ENCODE measurements at places on chromosomes 2 and 18.
A peak's percentile ranks its signal among the peaks of the same experiment; 100 is the strongest.

- DNase-seq, result no peak
These were observed 71.4 kb downstream of the WDR7 start for GRCh38 chr18:56722518-56722917.

GRCh38 chr2:105494683-105495425 is 96.0 kb upstream of the FHL2 start:
- DNase-seq, result no peak

DNA sequence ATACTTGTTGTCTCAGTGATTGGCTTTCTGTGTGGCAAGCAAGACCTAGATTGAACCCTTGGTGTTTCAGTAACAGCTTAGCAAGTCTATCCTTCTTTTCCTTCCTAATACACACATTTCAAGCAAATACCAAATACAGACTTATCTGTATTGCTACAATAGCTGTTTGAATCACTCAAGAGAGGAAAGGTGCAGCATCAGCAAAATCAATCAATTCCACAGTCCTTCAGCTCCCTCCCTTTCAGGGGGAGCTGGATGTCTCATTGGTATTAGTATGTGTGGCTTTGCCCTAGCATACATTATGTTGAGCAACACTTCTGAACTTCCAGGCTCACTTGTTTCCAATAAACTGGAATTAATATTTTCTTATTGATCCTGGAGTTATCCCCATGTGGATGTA is 323.1 kb downstream of the TMX3 start:
- no peak for DNase-seq

GRCh38 chr2:237210297-237210696 is 124.6 kb downstream of the COPS8 start:
- no peak for DNase-seq

- peak; percentile 50 for DNase-seq
These were observed 45.5 kb upstream of the SCN7A start for GRCh38 chr2:166539340-166540162.

DNA sequence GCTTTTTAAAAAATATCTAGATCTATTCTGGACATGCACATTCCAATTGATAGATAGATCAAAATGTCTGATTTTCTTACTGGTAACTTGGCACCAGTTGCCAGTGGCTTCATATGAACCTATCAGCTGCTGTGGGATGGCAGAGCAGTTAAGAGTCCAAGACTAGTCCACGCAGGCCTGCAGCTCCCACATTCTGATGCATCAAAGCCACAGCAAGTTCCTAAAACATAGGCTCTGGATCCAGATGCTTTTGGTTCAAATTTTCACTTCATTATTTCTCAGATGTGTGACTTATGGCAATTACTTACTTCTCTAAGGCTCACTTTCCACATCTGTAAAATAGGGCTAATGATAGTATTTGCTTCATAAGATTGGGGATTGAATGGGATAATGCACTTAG is 48.0 kb upstream of the CYP1B1 start:
- DNase-seq, result no peak

DNA sequence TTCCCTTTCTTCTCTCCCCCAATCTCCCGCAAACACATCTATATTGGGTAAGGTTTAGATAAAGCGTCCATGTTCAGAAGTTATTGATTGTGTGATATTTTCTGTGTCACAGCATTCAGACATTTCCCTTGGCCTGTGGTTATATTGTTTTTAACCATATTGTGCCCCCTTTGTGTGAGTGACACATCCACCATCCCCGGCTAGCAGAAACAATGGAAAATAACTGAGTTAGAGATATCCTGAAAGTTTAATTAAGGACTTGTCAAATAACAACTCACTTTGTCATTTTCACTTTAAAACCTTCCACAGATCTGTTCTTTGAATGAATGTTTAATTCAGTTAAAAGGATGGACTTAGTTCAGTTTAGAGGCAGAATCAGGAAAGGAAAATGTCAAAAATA is 151.0 kb downstream of the KCNJ3 start:
- DNase-seq, result no peak

DNA sequence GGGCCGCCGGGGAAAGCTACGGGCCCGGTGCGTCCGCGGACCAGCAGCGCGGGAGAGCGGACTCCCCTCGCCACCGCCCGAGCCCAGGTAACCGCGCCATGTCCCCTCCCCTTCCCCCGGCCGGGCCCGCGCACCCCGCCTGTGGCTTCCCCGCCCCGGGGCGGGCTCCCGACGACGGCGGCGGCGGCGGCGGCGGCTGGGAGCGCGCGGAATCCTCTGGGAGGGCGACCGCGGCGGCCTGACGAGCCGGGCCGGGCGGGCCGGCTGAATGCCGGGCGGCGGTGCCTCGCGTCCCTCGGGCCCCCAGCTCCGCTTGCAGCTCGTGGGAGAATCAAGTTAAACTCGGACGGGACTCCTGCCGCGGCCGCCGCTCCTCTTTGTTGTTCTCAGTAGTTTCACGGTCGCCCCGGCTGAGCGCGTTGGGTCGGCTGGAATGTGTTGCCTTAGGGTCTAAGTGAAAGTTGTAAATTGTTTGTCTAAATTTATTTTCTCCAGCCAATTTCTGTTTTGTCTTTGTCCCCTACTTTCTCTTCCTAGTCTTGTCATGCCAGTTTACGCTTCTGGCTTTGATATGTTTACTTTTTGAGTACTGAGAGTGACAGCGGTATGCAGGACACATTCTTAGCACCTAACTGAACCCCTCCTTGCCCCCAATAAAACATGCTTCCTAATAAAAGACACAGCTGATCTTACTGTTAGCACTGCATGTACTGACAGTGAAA is 685 bp downstream of the SMAD4 start:
- peak; percentile 70 for DNase-seq

- no peak for DNase-seq
These were observed 437.6 kb downstream of the DLGAP1 start for GRCh38 chr18:4017480-4017879.

GRCh38 chr2:42421601-42422239 is 60.7 kb upstream of the COX7A2L start:
- DNase-seq, result no peak

DNA sequence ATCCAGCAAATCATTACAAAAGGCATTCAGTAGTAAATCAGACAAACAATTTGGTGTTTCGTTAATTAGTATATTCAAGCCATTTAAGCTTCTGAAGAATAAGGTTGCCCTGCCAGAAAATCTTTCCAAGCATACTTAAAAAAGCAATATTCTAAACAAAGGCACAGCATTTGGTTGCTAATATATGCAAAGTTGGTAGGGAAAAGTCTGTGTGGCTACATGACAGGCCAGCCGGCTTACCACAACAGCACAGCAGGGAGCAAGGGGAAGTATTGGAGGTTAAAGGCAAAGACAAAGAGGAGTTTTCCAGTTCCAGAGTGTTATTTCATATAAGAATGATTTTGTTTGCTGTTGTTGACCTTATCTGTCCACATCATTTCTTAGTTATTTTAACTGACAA is 282.3 kb downstream of the MBD5 start:
- no peak for DNase-seq

- DNase-seq, result no peak
These were observed 2.1 kb downstream of the DPYSL5 start for GRCh38 chr2:26850000-26850431.

- DNase-seq, result no peak
These were observed 30.9 kb downstream of the SMCHD1 start for GRCh38 chr18:2686349-2686968.

DNA sequence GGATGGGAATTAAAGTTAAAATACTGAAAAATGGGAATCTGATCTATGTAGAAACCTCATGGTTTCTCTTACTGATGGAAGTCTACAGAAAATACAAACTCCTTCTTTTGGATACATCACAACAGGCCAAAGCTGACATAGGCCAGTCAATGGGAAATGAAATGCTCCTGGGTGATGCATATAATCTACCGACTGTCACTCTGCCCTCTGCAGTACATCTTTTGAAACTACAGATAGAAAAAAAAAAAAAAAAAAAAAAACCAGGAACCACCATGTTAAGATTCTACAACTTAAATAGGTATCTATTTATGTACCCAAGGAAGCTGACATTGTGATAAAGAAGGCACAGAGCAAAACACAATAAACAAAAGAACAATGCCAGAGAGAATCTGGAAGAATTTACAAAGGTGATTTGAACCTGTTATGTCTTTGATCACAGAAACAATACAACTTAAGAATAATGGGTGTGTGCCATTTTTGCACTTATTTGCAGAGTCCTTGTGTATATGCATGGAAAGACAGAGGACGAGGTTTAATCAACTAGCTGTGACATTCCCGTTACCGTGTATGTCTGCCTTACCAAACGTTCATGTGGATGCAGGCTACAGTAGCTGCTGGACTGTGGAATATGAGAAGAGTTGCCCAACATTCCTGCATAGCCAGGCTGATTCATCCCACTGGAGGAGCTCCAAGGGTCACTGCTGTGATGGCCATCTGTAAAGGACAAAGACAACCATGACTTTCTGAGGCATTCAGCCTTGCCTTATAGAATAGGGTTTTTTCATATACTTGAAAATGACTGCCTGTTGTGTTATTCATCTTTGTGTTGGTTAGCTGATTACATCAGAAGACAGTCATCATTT is 312.7 kb downstream of the TCF4 start:
- DNase-seq, result no peak

- no peak for DNase-seq
These were observed 136.9 kb downstream of the MYO3B start for GRCh38 chr2:170314744-170315447.

GRCh38 chr2:232588680-232589585 is 38.4 kb downstream of the EIF4E2 start:
- DNase-seq, result no peak

GRCh38 chr18:43760010-43760409 is 482.7 kb upstream of the SYT4 start:
- no peak for DNase-seq

- DNase-seq, result no peak
These were observed 262.1 kb downstream of the MYCN start for GRCh38 chr2:16202266-16203020.

- DNase-seq, result no peak
These were observed 274.0 kb downstream of the TSN start for GRCh38 chr2:122029456-122029855.

GRCh38 chr2:99417396-99417795 is 72.4 kb downstream of the REV1 start:
- DNase-seq, result no peak

- peak; percentile 2 for DNase-seq
These were observed 5.1 kb upstream of the CALCRL start for GRCh38 chr2:187453078-187453641.
